ENCODE measurements at places on chromosomes 5 and 9. TPM values are rescaled to one million over a fixed set of nuclear protein-coding genes. Genes with fewer than 3 reads are reported as not detected.

DNA sequence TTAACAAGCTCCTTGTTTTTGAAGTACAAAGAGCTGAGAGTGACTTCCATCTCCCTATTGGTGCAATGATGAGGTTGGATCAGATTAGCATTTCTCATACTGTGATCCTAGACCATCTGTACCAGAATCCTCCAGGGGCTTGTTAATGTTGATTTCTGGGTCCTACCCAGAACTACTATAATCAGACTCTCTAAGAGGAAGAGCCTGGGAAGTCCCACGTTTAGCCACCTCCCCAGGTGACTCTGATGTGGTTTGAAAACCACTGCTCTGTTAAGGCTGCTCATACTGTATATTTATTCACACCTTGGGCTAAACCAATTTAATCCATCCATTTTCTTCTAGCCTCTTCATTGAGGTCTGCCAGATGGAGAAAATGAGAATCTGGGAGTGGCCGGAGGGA, 49.6 kb upstream of the SMIM32 start:
- no peak for DNase-seq

- no peak for DNase-seq
Observed at GRCh38 chr9:101388507-101388993, 3.7 kb upstream of the BAAT start.

- DNase-seq = no peak
Observed at GRCh38 chr9:116792271-116792670, 105.2 kb downstream of the TRIM32 start.

DNA sequence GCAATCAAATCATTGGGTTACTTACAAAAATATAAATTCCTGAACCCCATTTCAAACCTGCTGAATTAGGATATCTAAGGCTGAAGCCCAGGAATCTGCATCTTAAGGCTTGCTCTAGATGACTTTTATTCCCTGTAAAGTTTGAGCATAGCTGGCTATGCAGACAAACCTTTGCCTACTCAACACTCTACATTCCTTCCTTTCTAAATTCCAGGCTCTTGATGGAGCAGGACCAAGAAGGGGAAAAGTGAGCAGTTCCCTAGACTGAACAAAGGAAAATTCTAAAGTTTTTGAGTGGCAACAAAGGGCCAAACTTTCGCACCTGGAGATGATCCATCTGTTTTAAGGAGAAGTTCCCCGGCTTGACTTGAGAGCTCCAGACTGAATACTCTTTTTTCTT, 9.8 kb upstream of the ADRA1B start:
- no peak for DNase-seq

The MAMDC2 gene
- total RNA-seq = 29.0 TPM

The SLC6A18 gene
- not detected for total RNA-seq

The ADAMTS13 gene
- total RNA-seq = 6.0 TPM

The NDUFS6 gene
- 26.5 TPM for total RNA-seq

The TNIP1 gene
- 103 TPM for total RNA-seq
